ENCODE measurements at places on chromosomes 3 and 15. TPM values are rescaled to one million over a fixed set of nuclear protein-coding genes. Genes with fewer than 3 reads are reported as not detected.

DNA sequence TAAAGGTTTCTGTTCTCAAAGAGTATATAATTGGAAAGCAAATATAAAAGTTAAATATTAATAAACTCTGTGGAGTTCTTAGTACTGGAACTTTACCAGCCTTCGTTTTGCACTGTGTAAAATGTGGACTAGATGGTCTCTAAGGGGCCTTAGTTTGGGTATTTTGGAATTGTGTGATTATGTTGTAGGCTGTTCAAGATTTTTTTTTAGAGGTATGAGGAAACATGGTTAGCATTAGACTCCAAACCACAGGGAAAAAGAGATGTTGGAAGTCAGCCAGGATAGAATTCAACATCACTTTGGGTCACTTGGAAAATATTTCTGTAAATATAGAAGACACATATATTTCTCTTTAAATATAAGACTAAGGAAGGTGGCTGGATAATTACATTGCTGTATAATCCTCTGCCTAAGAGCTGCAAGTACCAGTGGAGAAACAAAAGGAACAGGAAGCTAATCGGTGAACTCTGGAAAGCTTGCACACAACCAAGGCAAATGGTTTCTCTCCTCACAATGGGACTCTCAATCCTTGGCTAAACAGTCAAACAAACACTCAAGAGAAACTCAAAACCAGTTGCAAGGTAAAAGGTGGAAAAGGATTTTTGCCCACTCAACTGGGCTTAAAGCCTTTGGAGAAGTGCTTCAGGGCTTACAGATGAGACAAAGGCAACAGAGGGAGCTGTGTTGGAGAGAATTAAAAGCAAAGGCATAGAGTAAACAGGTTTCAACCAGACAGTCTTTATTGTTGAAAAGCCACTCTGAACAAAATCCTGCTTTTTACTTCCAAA is 141.7 kb downstream of the NR1D2 start:
- H3K27ac ChIP-seq = no peak overlapping the region
- no peak for DNase-seq
- no peak overlapping the region for H3K4me3 ChIP-seq
- peaks cover 2% of the 10 kb centered on the region for H3K27me3 ChIP-seq

CSPG5 gene
- 0.84 TPM for total RNA-seq

DNA sequence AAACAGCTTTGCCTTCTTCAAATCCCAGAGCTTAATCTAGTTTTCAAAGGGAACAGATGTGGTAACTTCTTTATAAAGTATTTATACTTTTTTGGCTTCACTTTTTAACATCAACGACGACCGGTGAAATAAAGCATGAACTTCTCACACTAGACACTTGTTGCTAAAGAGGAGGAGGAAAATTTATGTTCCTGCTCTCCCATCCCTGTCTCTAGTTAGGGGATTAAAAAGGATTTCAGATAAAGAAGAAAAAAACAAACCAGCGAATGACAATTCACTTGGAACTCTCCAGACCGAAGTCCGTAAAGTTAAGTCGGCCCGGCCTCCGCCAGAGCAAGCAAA is 672 bp downstream of the NEDD4 start:
- no peaks in the 10 kb centered on the region for H3K27me3 ChIP-seq
- no peak for DNase-seq
- peak overlapping the region; percentile 90 for H3K4me3 ChIP-seq
- peak overlapping the region; percentile 95 for H3K27ac ChIP-seq
- H3K4me1 ChIP-seq = peaks cover 38% of the 10 kb centered on the region
- peaks cover 8% of the 10 kb centered on the region for H3K36me3 ChIP-seq

- H3K4me1 ChIP-seq = no peaks in the 10 kb centered on the region
- no peaks in the 10 kb centered on the region for H3K27me3 ChIP-seq
- H3K36me3 ChIP-seq = peaks cover 13% of the 10 kb centered on the region
Measured at GRCh38 chr3:8575364-8576104, 69.1 kb downstream of the SSUH2 start.

XCR1 gene
- not detected for total RNA-seq

EPHB3 gene
- 115 TPM for total RNA-seq

DNA sequence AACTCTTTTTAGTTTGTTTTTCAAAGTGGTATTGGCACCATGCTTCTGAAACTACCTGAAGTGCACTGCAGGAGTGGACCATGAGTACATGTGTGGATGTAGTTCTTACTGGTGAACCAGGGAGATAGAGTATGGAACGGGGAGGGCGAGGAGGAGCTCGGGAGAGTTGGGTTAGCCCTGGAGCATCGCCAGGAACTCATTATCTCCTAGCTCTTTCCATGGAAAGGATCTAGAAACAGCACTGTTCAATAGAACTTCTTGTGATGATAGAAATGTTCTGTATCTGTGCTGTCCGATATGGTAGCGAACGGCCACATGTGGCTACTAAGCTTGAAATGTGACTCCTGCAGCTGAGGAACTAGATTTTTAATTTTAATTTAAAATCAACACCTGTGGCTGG is 47.3 kb downstream of the VGLL4 start:
- H3K27ac ChIP-seq = peak overlapping the region; percentile 47
- H3K4me1 ChIP-seq = peaks cover 50% of the 10 kb centered on the region
- H3K36me3 ChIP-seq = peaks cover 49% of the 10 kb centered on the region
- H3K27me3 ChIP-seq = no peaks in the 10 kb centered on the region

GRCh38 chr3:21142949-21143348 is 608.1 kb downstream of the ZNF385D start:
- H3K4me3 ChIP-seq = no peak overlapping the region
- no peak overlapping the region for H3K27ac ChIP-seq
- DNase-seq = no peak
- H3K36me3 ChIP-seq = peaks cover 3% of the 10 kb centered on the region

ECE2 gene
- not detected for total RNA-seq

GRCh38 chr15:81106560-81106959 is 27.5 kb upstream of the CFAP161 start:
- peak; percentile 48 for DNase-seq
- no peak overlapping the region for H3K4me3 ChIP-seq
- H3K36me3 ChIP-seq = no peaks in the 10 kb centered on the region
- no peaks in the 10 kb centered on the region for H3K4me1 ChIP-seq
- no peak overlapping the region for H3K27ac ChIP-seq

TMEM45A gene
- total RNA-seq = 25.7 TPM

ARNT2 gene
- total RNA-seq = 20.2 TPM
